ENCODE measurements at places on chromosomes 4 and X.

DNA sequence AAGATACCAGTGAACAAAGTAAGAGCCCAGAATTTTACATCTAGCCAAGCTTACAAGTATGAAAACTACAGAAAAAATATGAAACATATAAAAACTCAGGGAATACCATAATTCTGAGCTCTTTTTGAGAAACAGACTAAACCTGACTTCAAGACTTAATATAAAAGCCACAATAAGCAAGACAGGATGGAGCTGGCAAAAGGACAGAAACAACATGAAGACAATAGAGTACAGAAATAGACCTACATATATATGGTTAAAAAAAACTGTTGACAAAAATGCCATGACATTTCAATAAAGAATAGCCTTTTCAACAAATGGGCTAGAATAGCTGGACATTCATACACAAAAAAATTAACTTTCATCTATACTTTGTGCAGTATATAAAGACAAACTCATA lies 49.4 kb downstream of the UBA6 start:
- DNase-seq, result no peak

GRCh38 chr4:116055857-116056827 lies 942.7 kb upstream of the NDST4 start:
- no peak for DNase-seq

- DNase-seq, result no peak
Measured at GRCh38 chr4:168432419-168433146, 47.7 kb downstream of the DDX60L start.

DNA sequence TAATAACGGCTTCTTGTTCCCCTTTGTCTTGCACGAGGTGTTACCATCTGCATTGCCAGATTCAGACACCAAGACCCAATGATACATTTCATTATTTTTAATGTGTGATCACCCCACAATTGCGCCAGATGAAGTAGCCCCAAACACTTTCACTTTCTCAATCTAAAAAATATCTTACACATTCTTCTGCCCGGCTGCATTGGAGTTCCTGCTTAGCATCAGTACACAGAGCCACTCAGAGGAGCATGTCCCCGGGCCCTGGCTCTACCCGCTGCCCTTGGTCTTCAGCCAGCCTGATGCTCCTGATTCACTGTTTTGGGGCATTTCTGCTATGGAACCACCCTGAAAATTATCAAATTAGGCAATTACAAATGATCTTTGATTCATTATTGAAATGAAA lies 66.0 kb upstream of the TENM3 start:
- DNase-seq, result no peak

DNA sequence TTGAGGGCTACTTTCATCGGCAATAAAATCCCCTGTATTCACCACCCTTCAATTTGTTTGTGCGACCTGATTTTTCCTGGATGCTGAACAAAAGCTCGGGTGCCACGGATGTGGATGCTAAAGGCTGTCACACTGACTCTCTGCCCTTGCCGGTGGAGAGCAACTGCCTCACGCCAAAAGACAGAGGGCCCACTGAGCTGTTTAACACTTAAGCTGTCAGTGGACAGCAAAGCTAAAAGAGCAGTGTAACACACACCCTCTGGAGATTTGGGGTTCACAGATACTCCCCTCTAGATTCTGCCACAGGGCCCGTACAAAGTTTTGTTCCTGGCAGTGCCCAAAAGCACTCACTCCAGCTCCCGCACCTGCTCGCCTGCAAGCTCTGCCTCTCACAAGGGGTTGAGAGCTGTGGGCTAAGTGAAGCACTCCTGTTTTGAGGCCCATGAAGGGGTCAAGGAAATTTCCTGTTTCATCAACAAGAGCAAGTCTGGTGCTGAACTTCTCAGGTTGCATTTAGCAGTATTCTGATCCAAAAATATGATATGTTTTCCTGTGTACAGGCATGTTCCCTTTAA lies 1571.9 kb downstream of the ADGRL3 start:
- DNase-seq, result no peak

GRCh38 chr4:147909225-147909624 lies 177.3 kb downstream of the ARHGAP10 start:
- no peak for DNase-seq

DNA sequence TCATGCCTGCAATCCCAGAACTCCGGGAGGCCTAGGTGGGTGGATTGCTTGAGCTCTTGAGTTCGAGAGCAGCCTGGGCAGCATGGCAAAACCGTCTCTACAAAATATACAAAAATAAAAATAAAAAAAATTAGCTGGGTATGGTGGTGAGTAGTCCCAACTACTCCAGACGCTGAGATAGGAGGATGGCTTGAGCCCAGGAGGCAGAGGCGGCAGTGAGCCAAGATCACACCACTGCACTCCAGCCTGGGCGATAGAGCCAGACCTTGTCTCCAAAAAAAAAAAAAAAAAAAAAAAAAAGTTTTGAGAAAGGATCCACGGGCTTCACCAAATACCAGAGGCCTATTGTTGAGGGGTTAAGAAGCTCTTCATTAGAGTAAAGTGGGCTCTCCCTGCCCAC lies 8.0 kb downstream of the SUPT20HL2 start:
- DNase-seq, result no peak
